T follicular helper cell (primary cell): ENCODE measurements at places on chromosomes 5 and 9.

GRCh38 chr5:8446179-8446578 lies 577.2 kb downstream of the MTRR start:
- no peak for DNase-seq

DNA sequence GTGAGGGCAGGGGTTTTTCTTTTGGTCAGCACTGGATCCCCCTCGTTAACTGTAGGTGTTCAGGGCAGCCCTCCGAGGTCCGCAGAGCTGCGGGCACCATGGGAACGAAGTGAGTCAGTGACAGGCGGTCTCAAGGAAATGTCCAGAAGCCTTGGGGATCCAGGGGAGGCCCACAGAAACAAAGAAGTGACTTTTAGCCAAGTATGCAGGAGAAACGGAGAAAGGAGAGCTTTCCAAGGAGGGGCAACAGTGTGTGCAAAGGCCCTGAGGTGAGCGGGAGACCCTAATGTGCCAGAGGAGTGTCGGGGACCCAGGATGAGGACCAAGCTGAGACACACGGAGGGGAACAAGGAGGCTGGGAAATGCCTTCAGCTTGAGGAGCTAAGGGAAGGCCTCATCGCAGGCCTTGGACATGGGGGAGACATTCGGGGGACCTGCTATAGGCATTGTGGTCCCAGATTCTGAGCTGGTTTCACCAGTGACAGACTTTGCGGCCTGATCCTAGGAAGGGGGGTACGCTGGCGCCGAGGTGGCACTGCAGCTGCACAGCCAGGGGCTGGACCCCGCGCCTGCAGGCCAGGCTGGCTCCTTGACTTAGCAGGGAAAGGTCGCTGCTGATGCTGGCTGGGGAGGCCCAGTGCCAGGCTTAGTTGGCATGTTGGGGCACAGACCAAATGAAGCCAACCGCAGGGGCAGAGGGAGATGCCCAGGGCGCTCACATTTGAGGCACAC lies 3.3 kb downstream of the LTC4S start:
- DNase-seq = no peak

DNA sequence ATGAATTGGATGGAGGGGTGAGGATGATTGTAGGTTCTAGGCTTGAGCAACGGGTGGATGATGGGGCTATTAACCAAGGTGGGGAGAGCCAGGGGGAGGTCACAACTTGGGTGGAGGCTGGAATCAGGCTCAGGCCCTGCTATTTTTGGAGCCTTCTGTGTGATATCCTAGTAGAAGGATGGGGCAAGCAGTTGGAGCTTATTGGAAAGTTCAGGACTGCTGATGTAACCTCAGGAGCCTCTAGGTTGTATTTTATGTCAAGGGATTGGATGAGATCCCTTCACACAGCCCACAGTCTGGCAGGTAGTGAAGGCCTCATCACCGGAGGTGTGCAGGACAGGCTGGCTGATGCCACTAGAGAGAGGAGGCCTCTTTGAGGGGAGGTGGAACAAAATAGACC lies 11.2 kb upstream of the RPS14 start:
- DNase-seq = no peak

GRCh38 chr9:84239343-84239742 lies 101.2 kb downstream of the SLC28A3 start:
- DNase-seq = no peak

- DNase-seq = no peak
Observed at GRCh38 chr5:174527916-174528540, 196.4 kb upstream of the MSX2 start.

GRCh38 chr9:136971746-136972145 lies 5.6 kb upstream of the PTGDS start:
- DNase-seq = no peak

- DNase-seq = no peak
Observed at GRCh38 chr9:96522366-96522765, 72.4 kb downstream of the HABP4 start.

DNA sequence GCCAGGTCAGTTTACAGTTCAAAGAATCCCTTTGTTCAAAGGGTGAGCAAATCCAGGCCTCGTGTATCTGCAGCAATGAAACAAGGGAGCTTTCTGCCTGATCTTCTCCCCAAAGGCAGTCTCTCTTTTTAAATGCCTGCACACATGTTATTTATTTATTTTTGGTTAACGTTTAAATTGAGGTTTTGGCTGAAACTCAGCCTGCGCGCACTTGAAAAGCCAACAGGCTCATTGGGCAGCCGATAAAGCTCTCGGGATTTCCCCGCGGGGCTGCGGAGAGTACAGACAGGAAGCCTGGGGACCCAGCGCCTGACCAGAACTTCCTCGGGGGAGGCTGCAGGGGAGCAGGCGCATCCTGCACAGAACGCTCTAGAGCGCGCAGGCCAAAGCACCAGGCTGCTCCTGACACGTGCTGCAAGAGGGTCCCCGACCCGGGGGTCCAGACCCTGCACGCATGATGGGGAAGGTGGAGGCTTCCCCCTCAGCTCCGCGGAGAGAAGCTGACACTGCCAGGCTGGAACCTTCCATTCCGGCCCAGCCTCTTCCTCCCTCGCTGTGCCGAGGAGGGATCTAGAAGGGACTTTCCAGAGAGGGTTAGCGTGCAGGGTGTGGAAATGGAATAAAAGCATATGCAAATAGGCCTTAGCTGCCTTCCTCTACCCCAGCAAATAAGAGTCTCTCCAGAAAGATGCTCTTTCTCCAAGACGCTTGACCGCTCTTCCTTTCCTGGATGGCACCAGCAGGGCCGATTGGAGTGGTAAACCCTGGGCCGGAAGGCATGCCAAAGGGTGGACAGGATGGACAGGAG lies 46.1 kb downstream of the PTTG1 start:
- DNase-seq = peak; percentile 60

DNA sequence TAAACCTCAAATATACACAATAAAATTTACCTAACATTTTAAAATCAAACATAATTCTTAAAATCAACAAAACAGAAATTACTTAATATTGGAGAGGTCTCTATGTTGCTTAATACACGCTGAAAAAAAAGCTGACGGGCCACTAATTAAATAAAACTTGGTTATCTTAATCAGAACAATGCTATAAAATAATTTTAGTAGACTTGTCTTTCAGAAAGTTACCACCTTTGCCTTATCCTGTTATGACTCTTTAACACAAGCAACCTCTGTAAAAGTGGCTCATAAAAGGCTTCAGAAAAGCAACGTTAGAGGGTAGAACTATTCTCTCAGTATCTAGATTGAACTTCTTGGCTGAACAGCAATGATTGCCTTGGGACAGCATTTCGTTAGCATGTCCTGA lies 251.0 kb upstream of the RIOK2 start:
- no peak for DNase-seq

GRCh38 chr5:34529581-34530331 lies 126.4 kb upstream of the RAI14 start:
- no peak for DNase-seq
